ENCODE measurements at places on chromosomes 13 and 19.

GRCh38 chr19:51789061-51789795, 5.7 kb upstream of the FPR3 start:
- no peak for DNase-seq

GRCh38 chr13:38824342-38824741, 137.5 kb downstream of the FREM2 start:
- DNase-seq = no peak

DNA sequence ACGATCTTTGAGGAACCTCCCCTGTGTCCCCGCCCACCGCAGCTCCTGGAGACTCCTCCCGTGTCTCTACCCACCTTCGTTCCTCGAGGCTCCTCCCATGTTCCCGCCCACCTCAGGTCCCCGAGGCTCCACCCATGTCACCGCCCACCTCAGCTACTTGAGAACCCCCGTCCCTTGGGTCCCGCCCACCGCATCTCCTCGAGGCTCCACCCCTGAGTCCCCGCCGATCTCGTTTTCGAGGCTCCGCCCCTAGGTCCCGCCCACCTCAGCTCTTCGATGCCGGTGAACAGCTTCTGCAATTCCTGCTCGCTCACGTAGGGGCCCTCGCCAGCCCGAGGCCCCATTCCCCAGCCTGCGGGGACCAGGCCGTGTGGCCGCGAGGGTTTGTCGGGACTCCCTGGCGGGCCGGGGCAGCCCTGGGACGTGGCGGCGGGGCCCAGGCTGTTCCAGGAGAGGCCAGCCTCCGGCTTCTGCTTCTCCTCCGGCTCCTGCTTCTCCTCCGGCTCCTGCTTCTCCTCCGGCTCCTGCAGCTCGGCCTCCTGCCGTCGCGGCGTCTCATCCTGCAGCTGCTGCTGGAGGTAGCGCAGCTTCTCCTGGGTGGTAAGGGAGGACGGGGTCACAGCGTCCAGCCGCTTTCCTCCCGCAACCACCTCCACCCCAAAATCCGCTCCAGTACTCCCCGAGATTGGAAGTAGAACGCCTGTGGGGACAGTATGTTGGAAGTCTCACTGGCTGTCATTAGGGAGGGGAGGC, 16.7 kb downstream of the TSKS start:
- DNase-seq = no peak

DNA sequence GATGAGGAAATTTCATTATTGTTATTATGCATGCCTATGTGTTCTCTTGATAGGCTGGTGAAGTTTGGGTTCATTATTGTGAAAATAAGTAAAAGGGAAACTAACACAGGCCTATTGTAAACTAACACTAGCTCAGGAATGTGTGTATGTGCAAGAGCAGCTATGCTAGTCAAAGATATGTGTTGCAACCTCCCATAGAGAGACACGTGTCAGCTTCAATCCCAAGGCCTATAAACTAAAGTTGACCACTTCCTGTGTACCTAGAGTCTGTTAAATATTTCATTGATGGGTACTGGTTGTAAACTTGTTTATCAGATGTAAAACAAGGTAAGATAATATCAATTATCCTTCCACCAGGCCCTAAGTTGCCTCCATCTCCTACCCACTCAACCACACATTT, 44.7 kb upstream of the ZNF30 start:
- DNase-seq = no peak

DNA sequence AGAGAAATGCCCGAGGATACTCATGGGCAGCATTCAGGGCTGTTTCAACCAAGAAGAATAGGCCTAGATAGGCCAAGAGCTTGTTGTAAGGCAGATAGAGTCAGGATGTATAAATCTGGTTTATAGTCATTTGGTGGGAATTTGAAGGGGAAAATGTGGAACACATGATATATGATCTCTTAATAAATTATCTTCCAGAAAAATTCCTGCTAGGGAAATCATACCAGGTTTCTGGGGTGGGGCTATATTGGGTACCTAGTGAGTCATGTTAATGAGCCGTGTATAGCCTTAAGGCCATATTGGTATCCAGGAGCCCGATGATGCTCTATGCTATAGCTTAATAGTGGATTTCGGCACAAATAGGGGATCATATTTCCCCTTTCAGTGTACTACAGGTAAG, 51.5 kb upstream of the HTR2A start:
- DNase-seq = no peak

DNA sequence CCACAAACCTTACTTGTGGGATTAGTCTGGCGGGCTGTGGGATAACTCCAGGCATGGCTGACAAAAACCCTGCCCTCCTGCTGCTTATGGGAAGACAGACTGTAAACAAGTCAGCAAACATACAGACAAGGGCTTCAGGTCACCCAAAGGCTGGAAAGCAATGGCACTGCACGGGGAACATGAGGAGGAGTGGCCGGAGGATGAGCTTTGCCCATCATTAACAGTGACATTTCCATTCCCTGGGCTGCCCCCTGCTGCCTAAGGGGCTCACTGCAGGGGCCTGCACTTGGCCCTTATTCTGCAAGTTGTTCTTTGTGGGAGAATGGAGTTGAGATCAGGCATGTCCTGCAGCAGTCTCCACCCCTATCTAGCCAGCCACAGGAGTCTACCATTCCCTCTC, 91.3 kb downstream of the UQCRFS1 start:
- DNase-seq = no peak

DNA sequence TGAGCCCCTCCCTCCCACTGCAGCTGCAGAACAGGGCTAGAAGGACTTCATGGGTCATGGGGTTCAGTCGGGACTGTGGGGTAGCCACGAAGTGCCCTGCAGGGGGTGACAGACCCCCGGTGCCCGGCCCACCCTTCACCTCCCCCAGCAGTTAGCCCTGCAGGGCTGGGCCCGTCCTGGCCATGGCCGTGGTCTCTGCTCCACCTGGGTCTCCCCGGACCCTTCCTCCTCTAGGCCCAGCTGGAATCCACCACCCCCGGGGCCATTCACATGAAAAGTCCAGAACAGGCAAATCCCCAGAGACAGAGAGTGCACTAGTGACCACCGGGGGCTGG, 17.3 kb downstream of the MKNK2 start:
- no peak for DNase-seq

GRCh38 chr19:43905897-43906296, 29.2 kb downstream of the ZNF45 start:
- no peak for DNase-seq

GRCh38 chr13:42064259-42064658, 15.8 kb downstream of the DGKH start:
- no peak for DNase-seq

DNA sequence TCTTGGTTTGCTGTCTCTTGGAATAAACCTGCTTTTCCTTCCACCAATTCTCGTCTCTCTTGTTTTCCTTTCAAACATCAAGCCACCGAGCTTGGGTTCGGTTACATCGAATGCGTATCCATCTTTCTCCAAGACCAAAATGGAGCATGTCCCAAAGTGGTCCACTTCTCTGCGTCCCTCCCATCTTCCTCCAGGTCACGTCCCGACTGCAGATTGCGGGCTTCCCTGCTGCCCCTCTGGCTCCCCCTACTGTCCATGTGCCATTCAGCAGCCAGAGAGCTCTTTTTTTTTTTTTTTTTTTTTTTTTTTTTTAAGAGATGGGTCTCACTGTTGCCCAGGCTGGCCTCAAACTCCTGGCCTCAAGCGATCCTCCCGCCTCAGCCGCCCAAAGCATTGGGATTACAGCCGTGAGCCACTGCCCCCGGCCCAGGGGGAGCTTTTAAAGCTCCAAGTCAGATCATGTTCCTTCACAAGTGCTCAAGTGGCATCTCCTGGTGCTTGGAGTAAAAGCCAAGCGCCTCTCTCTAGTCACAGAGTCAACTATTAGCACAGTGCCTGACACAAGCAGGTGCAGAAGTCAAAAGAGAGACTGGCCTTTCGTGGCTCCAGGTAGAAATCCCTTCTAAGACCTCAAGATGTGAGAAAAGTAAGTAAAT, 10.0 kb downstream of the COL5A3 start:
- peak; percentile 82 for DNase-seq

DNA sequence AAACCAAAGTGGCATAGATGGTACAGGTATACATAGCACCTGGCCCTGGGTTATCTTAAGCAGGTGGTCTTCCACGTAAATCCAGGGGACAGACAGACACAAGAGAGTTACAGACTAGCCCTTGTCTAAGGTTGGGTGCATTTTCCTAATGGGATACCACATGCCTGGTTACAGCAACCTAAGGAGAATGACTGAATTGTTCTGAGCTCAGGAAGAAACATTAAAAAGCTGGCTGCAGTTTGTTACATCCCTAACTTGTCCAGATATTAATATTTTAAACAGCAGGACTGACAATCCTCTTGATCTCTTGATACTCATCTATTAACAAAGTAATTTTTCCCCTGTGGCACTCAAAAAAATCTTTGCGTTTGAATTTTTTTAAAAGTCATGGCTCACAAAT, 102.2 kb upstream of the SERP2 start:
- DNase-seq = no peak

GRCh38 chr13:81283062-81283461, 942.1 kb upstream of the SPRY2 start:
- no peak for DNase-seq

- no peak for DNase-seq
Observed at GRCh38 chr19:34828156-34828555, 55.1 kb upstream of the ZNF599 start.

GRCh38 chr13:20442798-20443381, 82.8 kb downstream of the CRYL1 start:
- DNase-seq = no peak

- no peak for DNase-seq
Observed at GRCh38 chr13:97224544-97225300, 2.6 kb downstream of the MBNL2 start.

DNA sequence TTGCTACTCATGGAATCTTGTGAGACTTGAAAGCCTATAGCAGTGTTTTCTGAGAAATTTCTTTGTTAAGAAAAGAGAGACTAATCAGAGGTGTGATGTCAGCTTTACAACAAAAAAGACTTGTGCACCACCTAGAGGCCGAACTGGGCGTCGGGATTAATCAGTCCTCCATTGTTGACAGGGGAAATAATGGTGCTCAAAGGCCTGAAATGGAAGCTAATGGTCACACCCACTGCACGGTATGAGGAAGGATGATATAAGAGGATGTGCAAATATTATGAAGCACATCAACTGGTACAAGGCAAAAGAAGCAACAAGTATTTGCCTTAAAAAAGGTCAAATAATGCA, 480.2 kb upstream of the MIR17HG start:
- no peak for DNase-seq

GRCh38 chr13:113777311-113778260, 18.6 kb downstream of the TMEM255B start:
- DNase-seq = no peak

DNA sequence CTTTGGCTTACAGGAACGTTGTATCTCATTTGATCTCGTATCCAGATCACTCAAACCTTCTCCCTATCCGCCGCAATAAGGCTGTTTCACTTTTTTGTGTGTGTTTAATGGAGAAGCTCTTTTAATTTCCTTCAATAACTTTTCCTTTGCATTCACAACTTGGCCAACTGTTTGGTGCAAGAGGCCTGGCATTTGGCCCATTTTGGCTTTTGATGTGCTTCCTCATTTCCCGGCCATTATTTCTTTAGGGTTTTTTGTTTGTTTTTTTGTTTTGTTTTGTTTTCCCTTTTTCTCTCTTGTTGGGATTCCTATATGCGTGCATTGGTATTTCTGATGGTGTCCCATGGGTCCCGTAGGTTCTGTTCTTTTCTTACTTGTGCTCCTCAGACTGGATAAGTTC, 6.1 kb upstream of the UPF3A start:
- DNase-seq = no peak

DNA sequence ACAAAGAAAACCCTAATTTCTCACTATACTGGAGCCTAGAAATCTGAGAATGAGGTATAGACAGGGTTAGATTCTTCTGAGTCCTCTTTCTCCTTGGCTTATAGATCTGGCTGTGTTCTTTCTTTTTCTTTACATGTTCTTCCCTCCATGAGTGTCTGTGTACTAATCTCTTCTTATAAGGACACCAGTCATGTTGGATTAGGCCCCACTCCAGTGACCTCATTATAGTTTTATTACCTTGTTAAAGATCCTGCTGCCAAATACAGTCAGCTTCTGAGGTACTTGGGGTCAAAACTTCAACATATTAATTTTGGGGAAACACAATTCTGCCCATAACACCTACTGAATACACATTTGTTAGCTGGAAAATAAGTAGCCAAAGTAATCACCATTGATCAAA, 302.6 kb downstream of the PCDH9 start:
- DNase-seq = no peak

DNA sequence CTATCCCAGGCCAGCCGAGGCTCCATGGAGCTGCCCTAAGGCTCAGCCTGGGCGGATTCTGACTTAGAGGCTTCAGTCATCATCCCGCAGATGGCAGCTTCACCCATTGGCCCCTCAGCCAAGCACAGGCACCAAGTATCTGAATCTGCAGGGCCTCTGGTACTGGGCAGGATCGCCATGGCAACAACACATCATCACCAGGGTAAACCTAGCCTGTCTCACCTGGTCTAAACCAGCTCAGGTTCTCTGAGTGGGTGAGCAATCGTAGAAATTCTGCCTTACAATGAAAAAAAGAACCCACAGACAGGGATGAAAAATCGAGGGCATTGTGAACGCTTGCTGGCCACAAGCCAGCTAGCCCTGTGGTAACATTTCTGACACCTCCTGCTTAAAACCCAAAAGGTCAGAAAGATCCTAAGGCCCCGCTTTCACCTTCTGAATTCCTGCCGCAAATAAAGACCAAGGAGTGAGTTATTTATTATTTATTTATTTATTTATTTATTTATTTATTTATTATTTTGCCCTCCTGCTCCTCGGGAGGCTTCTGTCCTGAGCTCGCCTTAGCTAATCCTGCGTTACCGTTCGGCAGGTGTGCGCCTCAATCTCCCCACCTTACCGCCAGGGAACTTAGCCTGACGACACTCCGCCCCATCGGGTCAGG, 12.0 kb upstream of the CEACAM21 start:
- DNase-seq = no peak

DNA sequence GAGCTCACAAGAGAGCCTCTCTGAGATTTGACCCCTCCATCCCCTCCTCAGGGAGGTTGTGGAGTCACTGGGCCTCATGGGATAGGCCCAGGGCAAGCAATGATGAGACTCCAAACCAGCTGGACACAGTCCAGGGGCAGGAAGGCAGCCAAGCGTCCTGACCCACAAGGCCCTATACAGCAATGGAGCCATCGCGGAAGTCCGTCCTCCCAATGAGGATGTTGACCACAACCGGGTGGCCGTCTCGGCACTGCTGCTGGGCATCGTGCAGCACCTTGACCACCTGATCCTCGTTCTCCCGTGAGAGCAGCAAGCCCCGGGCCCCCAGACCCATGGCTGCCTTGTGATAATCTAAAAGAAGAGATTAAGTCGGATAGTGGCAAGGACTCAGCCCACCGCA, 7.9 kb downstream of the SYDE1 start:
- DNase-seq = no peak

- DNase-seq = no peak
Observed at GRCh38 chr19:28400953-28401671, 811.8 kb downstream of the UQCRFS1 start.

- DNase-seq = no peak
Observed at GRCh38 chr13:111395511-111396393, 75.3 kb downstream of the TEX29 start.

- DNase-seq = no peak
Observed at GRCh38 chr19:30701178-30701577, 329.0 kb downstream of the ZNF536 start.

All from GM19239 (cell line).